ENCODE measurements at places on chromosomes 13 and 19.

DNA sequence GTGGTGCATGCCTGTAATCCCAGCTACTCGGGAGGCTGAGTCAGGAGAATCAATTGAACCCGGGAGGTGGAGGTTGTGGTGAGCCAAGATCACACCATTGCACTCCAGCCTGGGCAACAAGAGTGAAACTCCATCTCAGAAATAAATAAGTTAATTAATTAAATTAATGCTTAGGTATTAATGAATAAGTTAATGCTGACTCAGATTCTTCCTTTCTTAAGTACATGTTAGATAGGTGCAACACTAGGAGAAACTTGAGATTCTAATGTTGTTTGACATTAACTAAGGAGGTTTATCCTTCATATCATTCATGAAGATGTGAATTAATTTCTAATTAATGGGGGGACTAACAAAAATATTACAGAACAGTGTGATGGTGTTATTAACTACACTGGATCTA, 812.6 kb upstream of the SPRY2 start:
- no peak overlapping the region for H3K4me3 ChIP-seq
- DNase-seq: no peak
- H3K27ac ChIP-seq: no peak overlapping the region
- H3K4me1 ChIP-seq: no peaks in the 10 kb centered on the region

- H3K36me3 ChIP-seq: no peaks in the 10 kb centered on the region
- no peak overlapping the region for H3K4me3 ChIP-seq
- no peak overlapping the region for H3K27ac ChIP-seq
- H3K4me1 ChIP-seq: no peaks in the 10 kb centered on the region
- no peaks in the 10 kb centered on the region for H3K27me3 ChIP-seq
- no peak for DNase-seq
These were observed 494.0 kb downstream of the LIG4 start for GRCh38 chr13:107721125-107721869.

DNA sequence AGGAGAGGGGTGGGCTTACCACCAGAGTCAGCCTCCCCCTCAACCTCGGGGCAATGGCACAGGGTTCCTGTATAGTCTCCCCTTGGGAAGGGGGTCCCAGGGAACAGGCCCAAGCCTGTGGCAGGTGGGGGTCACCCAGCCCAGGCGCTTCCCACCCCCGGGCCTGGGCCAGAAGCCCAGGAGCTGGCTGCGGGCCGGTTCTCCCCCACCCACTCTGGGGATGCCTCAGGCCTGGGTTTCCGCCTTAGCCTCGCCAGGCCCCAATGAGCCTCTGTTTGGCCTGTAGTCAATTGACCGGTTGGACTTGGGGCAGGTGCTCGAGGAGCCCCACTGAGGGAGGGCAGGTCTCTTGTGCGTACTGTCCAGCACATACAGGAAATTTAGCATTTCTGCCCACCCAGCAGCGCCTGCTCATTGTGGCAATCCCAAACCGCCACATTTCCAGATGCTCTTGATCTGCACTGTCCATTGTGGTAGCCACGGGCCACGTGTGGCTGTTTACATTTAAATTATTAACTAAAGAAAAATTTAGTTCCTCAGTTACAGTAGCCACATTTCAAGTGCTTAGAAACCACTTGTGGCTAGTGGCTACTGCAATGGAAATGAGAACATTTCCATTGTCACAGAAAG, 9.9 kb downstream of the LYL1 start:
- H3K36me3 ChIP-seq: no peaks in the 10 kb centered on the region
- H3K27ac ChIP-seq: no peak overlapping the region
- H3K4me1 ChIP-seq: peaks cover 30% of the 10 kb centered on the region
- no peak overlapping the region for H3K4me3 ChIP-seq
- no peak for DNase-seq
- H3K27me3 ChIP-seq: peaks cover 23% of the 10 kb centered on the region

DNA sequence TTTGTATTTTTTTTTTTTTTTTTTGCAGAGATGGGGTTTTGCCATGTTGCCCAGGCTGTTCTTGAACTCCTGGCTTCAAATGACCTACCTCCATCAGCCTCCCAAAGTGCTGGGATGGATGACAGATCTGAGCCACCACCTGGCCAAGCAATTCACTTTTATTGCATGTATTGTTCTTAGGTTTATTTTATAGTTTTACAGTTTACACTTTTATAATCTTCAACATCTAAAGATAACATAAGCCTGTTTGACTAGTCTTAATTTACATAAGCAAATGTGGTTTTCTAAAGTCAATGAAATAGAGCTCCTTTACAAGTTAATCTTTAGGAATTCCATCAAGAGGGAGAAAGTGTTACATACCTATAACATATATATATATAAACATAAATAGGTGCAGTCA, 9.5 kb upstream of the MPV17L2 start:
- H3K4me1 ChIP-seq: no peaks in the 10 kb centered on the region
- no peak overlapping the region for H3K4me3 ChIP-seq
- no peak overlapping the region for H3K27ac ChIP-seq
- no peaks in the 10 kb centered on the region for H3K36me3 ChIP-seq
- DNase-seq: no peak
